Brain microvascular endothelial cell (primary cell): ENCODE measurements at places on chromosomes 1 and 21.

DNA sequence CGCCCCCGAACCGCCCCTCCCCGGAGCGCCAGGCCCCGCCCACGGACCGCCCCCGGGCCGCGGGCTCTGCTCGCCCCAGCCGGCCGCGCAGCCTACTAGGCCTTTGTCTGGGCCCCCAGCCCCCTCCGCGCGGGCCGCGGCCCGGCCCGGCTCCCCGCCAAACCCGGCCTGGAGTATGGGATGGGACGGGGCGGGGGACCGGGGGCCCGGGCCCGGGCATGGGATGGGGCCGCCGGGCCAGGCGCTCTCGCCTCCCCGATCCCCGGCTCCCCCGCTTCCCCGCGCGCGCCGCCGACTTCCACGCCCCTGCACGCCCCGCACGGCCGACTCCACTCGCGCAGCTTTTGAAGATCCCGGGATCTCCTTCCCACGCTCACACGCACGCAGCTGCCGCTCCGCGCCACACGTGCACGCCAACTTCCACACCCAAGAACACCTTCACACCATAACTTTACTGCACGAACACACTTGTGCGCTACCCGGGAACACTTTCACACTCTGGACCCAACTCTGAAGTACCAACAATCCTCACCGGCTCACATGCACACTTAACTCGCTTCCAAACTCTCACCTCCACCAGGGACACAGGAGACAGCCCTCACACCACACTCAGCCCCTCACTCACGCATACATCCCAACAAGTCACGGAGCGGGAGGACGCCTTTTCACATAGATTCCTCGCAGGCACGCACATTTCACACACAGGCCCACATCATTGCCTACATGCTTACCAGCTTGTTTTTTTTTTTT lies 437 bp upstream of the HSPG2 start:
- DNase-seq, result peak; percentile 55

- no peak for DNase-seq
Measured at GRCh38 chr1:53575955-53576320, 116.7 kb downstream of the DMRTB1 start.

- DNase-seq, result no peak
Measured at GRCh38 chr1:60699325-60699724, 383.0 kb upstream of the NFIA start.

DNA sequence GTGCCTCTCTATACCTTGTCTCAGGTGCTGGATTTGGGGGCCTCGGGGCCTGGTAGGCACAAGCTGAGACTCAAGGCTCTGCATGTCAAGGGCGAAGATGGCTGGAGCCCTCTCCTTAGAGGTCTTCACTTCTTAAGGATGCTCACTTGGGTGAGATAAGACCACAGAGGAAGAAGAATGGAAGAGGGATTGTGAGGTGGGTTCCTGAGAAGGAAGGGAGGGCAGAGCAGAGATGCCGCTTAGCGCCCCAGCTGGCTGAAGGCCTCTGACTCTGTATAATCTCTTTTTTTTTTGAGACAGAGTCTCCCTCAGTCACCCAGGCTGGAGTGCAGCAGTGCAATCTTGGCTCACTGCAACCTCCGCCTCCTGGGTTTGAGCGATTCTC lies 32.2 kb downstream of the SOX13 start:
- DNase-seq, result no peak

DNA sequence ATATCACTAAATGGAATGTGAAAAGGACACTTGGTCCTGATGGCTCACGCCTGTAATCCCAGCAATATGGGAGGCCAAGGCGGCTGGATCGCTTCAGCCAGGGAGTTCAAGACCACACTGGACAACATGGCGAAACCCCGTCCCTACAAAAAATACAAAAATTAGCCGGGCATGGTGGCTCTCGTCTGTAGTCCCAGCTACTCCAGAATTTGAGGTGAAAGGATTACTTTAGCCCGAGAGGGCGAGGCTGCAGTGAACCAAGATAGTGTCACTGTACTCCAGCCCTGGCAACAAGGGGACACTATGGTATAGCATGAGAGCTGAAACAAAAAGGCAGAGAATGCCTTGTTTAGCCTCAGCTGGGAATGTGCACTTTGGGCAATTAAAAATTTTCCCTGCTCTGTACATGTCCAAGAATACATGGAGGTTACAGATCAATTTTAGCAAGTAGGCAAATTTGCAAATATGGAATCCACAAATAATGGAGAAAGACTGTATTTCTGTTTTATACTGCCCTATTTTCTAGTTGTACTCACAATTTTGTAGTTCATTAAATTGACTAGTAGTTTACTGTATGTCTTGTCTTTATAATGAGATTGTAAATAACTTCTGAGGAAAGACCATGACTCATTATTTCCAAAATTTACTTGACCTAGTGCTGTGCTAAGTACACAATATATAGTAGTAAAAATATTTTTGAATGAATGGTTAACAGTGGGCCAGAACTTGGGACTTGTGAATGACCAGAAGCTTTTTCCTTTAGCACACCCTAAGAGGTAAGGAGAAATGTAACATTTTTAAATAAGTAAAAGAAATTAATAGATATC lies 2.0 kb upstream of the ANGEL2 start:
- DNase-seq, result no peak

DNA sequence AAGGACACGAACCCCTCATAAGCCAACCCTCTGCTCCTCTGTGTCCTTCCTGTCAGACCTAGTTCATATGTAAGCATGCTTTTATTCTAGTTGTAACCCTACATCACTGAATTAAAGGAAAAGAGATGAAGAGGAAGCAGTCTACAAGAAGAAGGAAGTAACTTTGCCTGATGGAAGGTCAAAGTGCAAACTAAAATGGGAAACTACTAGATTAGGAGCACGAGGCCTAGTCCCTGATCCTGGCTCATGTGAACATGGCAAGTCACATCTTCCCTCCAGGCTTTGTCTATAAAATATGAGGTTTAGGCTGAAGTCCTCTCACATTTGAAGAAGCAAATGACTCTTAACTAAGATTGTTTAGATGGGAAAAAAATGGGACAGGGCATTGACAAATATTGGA lies 13.2 kb downstream of the ZMYND12 start:
- no peak for DNase-seq

DNA sequence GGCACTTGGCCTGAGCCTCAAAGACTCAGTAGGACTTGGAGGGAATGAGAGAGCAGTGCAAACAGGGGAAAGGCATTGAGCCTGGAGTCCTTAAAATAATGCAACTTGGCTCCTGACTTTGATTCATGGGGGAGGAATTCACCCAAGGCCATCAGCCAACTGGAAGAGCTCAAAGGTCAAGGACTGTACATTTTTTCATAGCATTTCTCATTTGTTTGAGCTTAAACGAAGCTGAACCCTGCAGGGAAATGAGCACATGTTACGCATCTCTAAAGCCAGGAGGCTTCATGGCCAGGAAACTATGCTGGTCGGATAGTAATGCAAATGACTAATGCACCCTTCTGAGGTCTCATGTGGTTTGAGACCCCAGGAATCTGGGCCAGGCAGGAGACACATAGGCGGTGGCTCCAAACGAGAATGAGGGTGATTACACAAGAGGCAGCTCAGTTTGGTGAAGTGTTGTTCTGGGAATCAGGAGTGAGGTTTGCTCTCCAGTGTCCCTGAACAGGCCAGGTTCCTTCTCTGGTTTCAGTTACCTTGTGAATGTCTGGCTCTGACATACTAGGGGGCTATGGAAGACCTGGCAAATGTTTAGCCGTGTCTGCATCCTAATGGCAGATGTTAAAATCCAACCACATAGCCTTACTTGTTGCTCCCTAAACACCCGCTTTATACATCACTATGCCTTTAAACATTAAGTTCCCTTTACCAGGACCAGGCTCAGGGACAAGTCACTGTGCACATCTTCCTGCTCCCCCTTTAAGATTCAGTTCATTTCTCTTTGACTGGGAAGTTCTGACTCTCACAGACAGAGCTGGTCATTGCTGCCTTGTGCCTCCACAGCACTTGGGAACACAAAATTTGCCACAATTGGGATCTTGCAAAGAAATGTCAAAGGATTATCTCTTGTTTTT lies 503.9 kb upstream of the USP24 start:
- peak; percentile 96 for DNase-seq

GRCh38 chr21:31397939-31398338 lies 53.9 kb upstream of the TIAM1 start:
- no peak for DNase-seq

GRCh38 chr1:29548091-29548490 lies 311.8 kb downstream of the PTPRU start:
- DNase-seq, result no peak

- DNase-seq, result no peak
Measured at GRCh38 chr1:15797614-15798390, 9.6 kb downstream of the UQCRHL start.

- no peak for DNase-seq
Measured at GRCh38 chr21:14486869-14487268, 59.2 kb downstream of the SAMSN1 start.

GRCh38 chr1:221626041-221626440 lies 115.8 kb downstream of the DUSP10 start:
- no peak for DNase-seq
